ENCODE measurements at places on chromosomes 2 and 18.

GRCh38 chr18:7657050-7657449 is 89.9 kb downstream of the PTPRM start:
- no peak for DNase-seq

DNA sequence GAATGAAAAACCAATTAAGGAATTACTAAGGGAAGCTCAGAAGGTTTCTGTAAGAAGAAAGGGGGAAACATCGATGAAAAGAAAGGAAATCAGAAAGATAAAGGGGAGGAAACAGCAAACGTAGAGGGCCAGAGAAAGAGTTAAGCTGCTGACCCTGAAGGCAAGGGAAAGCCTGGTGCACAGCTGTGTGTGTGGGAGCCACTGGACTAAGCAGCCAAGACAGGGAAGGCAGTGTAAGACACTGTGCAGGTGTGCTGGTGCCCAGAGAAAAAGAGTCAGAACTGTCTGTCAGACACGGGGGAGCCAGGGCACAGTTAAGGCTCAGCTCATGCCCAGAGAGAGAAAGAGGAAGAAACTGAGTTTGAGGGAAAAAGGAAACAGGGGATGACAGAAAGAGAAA is 104.0 kb downstream of the HIBCH start:
- no peak for DNase-seq

DNA sequence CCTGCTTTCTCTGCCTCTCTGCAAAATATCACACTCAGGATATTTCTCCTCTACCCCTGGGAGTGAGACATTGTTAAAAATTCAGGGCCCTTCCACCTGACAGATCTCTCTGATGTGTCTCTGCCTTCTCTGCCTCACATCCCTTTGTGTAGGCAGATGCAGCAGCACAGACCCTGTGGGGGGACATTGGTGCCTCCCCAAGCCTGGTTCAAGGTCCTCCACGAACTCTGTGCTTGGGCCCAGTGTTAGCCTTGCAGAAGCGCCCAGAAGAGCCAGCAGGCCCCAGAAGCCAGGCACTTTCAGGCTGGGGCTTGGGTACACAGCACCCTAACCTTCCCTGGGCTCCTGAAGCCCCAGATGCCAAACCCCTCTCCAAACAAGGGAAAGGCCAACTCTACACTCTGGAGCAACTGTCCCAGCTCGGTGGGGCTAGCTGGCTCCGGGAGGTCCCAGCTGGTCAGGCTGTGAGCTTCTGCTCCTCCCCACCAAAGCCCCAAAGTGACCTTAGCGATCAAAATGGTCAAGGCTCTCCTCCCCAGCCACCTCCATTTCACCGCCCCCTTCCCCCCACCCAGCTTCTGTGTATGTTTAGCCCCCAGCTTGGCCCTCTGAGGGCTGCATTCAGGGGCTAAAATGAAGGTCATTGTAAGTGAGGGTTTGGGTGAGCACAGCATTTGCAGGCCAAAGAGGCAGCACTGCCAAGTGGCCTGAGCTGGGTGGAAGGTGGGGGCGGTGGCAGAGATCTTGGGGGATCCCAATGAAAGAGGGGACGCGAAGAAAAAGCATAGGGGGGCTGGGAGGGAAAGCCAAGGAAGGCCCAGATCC is 2.6 kb downstream of the HOXD9 start:
- DNase-seq: no peak

GRCh38 chr2:203751685-203752271 is 45.3 kb downstream of the CD28 start:
- DNase-seq: no peak

GRCh38 chr2:11375025-11375688 is 30.7 kb upstream of the ROCK2 start:
- no peak for DNase-seq

DNA sequence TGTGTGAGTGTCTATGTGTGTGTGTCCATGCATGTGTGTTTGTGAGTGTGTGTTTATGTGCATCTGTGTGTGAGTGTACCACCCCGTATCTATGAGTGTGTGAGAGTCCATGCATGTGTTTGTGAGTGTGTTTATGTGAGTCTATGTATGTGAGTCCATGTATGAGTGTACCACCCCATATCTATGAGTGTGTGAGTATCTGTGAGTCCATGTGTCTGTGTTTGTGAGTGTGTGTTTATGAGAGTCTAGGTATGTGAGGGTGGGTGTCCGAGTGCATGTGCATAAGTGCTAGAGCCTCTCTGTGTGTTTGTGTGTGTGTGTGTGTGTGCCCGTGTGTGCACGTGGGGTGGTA is 86.0 kb upstream of the ATG16L1 start:
- DNase-seq: no peak

- DNase-seq: no peak
These were observed 250.8 kb upstream of the ST6GAL2 start for GRCh38 chr2:107136733-107137132.

DNA sequence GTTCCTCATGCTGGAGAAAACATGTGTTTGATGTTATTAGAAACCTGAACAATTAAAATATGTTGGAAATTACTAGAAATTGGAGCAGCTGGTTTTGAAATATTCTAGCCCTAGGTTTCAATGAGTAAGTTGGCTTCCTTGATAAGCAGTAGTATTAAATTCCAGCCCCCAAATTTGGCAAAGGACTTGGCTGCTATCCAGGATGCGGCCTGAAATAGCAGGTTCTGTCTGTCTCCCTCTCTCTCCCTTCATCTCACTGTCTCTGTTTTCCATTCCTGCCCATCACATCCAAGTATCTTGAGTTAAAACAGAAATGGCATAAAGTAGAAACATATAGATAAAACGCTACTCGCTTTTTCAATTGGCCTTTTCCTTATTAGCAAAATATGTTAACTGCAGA is 20.9 kb upstream of the GPR45 start:
- DNase-seq: no peak

- DNase-seq: no peak
These were observed 131.2 kb upstream of the TTC27 start for GRCh38 chr2:32496662-32497061.

GRCh38 chr2:30346471-30347169 is 100.4 kb upstream of the LCLAT1 start:
- DNase-seq: no peak

GRCh38 chr2:208373460-208374089 is 33.0 kb upstream of the PTH2R start:
- peak; percentile 67 for DNase-seq

DNA sequence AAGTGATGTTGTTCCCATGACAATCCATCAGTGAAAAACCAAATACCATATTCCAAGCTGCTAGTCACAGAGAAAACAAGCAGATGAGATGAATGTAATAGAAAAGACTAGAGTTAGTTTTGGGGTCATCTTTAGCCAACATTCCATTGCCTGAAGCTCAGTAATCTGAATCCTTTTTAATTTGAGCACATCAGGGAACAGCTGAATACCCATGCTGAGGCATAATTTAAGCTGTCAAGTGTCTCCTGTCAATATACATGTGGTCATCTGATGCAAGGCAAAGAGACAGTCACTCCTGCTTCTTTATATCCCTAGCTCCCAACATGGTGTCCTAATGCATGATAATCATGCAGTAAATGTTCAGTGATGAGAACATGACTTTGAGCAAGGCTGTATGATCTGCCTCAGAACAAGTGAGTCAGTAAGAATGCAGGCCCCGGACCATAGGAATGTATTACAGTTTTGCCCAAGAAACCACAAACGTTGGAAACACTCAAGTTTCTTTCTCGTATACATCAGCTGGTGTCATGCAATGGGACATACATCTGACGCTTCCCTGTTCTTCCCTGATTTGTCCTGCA is 48.0 kb downstream of the CDK15 start:
- no peak for DNase-seq

GRCh38 chr2:17763641-17764333 is 9.8 kb downstream of the GEN1 start:
- no peak for DNase-seq

DNA sequence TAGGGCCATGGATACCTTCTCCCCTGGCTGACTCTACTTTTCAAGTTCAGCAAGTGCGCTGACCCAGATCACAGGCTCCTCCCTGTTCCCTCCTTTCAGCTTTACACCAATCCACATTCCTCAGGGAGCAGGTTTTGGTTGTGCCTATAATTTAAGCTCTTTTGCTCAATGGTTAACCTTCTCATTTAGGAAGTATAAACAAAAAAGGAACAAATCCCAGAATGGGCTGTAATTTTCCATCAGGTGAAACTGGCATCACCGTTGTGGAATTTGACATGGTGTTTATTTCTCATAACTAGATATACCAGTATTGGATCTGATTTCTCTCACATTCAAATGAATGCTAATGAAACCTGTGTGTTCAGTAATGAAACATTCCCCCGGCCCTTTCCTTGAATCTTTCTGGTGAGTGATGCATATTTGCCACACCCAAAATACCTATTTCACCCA is 13.6 kb downstream of the STRN start:
- DNase-seq: no peak

DNA sequence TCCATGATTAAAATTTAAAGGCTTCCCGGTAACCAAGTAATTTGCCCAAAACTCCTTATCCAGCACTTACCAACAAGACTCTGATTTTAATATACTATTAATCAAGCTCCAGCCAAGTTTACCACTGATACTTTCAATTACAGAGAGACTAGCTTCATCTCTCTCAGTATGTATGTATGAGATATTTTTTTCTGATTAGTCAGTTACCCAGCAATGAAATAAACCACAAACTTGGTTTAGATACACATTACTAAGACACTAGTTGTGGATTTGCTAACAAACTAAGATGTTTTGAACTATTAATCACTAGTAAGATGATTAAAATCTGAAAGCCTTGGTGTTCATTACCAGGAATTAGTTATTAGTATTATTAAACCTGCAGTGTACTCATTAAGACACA is 1272.2 kb upstream of the ACVR2A start:
- no peak for DNase-seq

GRCh38 chr18:61606759-61607158 is 273.5 kb downstream of the CDH20 start:
- no peak for DNase-seq

- no peak for DNase-seq
These were observed 39.4 kb downstream of the CTDP1 start for GRCh38 chr18:79718878-79719477.

GRCh38 chr18:26864658-26865057 is 849 bp downstream of the AQP4 start:
- no peak for DNase-seq

- peak; percentile 2 for DNase-seq
These were observed 1485.1 kb upstream of the TMEFF2 start for GRCh38 chr2:193679847-193680246.

DNA sequence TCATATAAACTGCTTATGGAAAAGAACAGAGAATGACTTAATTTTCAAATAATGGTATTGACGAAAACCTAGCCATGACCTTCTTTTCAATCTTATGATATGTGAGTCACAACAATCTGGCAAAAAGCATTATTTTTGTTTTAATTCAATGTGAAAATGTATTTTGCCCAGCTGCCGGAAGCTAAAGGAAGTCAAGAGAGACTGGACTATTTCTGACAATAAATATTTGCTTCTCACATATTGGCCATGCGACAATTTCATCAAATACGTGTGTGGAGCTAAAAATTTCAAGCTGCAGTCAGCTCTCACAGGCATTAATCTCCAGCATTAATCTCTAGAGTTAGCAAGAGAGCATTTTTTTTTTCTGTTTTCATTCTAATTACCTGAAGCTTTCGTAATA is 881.0 kb downstream of the CPS1 start:
- DNase-seq: no peak

- DNase-seq: no peak
These were observed 104.1 kb upstream of the UBXN4 start for GRCh38 chr2:135637456-135638087.

DNA sequence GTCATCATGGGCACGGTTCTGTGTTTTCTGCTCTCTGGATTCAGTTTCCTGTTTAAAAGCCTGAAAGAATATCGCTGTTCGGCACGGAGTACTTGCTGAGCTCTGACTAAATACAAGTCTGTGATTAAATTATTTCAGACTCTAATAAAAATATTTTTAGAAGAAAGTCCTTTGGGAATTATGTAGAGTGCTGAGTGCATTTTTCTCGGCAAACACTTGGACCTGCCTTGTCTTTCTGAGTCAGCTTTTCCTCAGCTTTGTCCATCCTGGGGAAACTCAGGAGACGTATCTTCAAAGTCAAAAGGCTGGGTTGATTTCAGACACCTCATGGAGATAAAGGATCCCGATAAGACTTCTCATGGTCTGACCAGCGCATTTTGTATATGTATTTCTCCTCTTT is 45.9 kb downstream of the IL1R2 start:
- no peak for DNase-seq

DNA sequence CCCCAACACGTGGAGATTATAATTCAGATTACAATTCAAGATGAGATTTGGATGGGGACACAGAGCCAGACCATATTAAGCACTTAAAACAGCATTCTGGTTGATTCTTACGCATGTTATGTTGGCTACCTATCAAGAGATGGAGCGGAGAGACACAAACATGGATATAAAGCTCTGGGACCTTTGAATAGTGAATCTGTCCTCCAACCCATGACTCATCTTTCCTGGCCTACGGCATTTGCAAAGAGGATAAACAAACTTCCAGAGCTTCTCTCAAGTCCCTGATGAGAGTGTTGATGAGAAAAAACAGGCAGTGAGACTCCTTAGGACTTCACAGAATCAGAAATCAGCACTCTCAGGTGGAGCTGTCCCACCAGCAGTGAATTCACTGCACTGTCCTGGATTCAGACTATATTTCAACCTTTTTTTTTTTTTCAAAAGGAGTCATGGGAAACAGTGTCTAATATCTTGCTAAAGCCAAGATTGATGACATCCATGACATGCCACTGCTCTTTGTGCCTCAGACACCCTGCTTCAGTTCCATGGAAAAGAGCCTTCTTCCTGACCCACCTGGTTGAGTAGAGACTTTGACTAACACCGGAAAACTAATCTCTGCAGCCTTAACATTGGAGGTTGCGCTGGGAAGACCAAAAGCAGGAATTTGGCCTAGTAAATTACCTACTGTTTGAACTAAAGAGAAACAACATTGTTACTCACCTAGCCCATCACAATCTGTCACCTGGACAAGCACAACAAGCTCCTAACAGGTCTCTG is 62.1 kb upstream of the NPAS2 start:
- no peak for DNase-seq

DNA sequence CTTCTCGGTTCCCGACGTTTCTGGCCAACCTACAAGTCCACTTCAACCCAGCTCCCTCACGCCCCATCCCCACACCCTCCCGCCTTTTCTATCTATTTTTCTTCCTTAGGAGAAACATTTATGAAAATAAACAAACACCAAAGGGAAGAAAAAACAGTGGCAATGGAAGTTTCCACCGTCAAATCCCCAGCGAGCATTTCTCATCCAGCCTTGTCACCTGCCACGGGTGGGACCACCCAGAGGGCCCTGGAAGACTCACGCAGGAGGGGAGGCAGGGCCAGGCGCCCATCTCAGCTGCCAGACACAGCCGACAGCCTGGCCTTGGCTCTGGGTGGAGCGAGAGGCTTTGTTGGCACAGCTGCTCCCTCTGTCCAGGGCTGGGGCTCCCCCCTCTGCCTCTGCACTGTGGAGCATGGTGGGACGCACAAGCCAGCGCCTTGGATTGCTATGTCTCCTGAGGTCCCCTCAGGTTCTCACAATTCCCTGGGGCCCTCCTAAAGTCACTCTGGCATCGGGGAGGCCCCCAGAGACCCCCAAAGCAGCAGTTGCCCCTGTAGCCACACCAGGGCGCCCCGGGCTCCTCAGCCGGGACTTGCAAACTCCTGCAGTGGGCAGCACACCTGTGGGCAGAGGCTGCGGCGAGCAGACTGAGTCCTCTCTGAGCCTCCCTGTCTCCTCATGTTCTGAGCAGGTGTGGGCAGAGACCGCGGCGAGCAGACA is 395.7 kb upstream of the SALL3 start:
- no peak for DNase-seq

GRCh38 chr2:120310136-120310535 is 35.8 kb upstream of the INHBB start:
- peak; percentile 91 for DNase-seq

GRCh38 chr18:66995270-66995669 is 391.4 kb upstream of the CDH19 start:
- no peak for DNase-seq

- DNase-seq: no peak
These were observed 451.2 kb downstream of the CNTNAP5 start for GRCh38 chr2:124476291-124476690.

All from NCI-H526 (cell line).